ENCODE measurements at places on chromosomes 5 and 9.

DNA sequence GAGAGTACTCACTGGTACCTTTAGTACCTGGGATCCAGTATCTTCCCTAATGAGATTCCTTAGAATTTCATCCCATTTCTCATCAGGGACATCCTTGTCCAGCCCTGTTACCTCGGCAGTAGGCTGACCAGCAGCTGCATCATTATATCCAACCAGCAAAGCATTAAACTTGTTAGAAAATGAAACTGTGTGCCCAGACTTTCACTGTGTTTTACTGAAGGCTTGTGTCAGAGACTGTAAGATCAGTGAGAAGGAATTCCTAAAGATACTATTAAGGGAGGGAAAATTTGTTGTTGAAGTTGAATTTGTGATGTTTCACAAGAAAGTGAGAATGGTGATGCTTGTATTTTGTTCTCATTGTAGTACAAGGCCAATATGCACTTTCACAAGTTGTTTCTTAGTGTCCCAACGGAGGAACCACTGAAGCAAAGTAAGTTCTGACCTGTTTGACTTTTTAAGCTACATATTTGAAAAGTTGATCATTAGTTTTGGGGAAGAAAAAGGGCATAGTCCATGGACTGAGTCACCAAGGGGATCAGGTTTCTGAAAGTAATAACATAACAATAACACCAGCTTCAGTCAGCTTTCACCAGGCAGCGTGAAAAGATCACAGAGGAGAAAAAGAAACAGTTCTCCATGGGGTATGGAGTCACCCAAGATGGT, 48.8 kb downstream of the GRAMD2B start:
- no peak for DNase-seq

DNA sequence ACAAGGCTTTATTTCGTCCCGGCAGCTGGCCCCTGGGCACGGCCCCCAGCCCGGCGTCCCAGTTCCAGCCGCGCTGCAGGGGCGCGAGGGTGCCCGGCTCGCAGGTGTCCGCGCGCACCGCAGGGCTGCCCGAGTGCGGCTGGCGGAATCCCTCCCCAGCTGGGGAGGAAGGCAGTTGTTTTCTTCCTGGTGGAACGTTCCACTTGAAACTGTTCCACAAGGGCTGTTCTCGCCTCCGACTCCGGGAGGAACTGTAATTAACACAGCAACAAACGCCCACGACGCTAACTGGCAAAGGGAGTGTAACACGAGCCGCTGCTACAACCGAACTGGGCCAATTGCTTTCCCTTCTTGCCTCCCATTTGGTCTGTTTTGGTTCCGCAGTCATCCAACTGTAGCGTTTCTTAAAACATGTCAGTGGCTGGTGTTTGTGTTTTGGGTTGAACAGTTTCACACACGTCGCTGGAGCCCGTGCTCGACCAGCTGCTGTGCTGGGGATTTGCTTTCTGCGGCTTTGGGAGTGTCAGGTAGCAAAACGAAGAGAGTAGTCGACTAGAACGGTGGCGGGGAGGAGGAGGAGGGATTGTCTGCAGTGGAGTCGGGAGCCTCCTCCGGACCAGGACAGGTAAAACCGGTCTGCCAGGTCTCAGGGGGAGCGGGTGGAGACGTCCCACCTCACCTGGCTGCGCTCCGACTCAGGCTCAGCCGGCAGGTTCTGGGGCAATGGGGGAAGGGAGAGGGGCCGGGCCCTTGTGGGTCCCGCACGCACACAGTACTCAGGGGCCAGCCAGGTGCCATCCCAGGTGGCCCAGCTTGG, 131.6 kb upstream of the NIPBL start:
- DNase-seq: no peak

- DNase-seq: no peak
These were observed 17.5 kb downstream of the TMEM161B start for GRCh38 chr5:88251048-88251711.

- no peak for DNase-seq
These were observed 28.5 kb downstream of the COL5A1 start for GRCh38 chr9:134670042-134670525.

DNA sequence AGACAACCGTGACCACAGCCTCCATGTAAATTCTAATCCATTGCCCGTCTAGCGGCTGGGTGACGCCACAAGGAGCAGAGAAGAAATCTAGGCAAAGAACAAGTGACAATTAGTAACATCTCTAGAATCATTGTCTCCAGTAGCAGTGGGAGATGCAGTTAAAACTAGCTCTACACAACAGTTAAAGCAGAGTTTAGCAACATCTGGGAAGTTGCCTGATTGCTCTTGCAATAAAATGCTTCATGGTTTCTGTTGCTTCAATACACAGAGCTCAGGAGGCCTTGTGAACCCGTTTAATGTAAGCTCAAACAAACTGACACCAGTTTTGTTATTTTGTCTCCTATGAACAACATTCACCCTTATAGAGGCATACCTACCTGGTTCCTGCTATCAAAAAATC, 369.8 kb upstream of the PDE4D start:
- no peak for DNase-seq

DNA sequence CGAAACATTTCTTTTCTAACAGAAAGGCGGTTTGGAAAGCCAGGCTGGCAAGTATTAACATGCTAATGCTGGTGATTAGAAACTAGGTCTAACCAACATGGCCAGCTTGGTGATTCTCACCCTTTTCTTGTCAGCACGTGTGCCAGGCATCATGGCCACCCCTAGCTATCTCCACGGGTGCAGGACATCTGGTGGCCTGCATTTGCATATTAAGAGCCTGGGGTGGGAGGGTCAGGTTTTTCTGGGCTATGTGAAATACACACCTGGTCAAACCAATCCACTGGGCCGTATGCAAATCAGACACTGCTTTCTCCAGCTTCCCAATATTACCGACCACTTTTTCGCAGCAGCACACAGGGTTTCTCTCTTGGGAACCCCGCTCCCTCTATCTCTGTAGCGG, 612.1 kb downstream of the PTPRD start:
- no peak for DNase-seq

- no peak for DNase-seq
These were observed 50.1 kb upstream of the RETREG1 start for GRCh38 chr5:16666883-16667398.

GRCh38 chr5:65326922-65327321, 154.8 kb downstream of the ADAMTS6 start:
- no peak for DNase-seq

GRCh38 chr9:131277287-131277909, 1.1 kb upstream of the FAM78A start:
- no peak for DNase-seq

DNA sequence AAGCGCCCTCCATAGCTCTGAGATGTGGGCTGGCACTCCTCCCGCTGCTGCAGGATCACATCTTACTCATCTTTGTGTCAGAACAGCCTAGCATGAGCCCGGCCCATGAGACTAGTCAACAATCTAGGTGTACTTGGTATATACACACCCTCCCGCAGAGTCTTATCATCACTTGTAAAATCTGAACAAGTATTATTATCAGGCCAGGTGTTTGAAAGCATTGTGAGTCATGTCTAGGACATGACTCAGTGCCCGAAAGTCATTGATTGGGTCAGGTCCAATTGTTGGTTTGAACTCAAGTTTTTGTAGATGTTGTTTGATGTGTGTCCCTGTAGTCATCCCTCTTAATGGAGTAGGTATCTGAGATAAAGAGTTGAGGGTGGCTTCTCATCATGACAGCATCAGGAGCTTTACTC, 108.7 kb downstream of the CFAP90 start:
- DNase-seq: no peak

DNA sequence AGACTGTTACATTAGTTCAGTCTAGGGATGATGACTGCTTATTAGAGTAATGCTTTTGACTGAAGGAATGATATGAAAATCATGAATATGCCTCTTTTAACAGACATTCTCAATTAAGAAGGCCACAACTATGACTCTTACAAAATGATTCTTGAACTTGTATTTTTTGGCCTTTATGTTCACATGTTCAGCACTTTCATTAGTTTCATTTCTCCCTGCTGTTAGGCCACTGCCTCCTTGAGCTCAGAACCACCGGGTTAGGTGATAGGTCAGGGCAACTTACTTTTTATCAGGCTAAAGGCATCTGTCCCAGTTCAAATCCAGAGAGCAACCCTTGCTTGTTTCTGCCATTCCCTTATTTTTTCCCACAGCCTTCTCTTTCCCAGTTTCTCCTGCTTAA, 235.2 kb upstream of the ELL2 start:
- no peak for DNase-seq

GRCh38 chr9:122058709-122059108, 34.4 kb downstream of the TTLL11 start:
- DNase-seq: no peak

GRCh38 chr5:83524991-83525390, 53.4 kb downstream of the VCAN start:
- no peak for DNase-seq

GRCh38 chr5:67774267-67774552, 441.3 kb upstream of the PIK3R1 start:
- DNase-seq: no peak

GRCh38 chr5:121681229-121681855, 170.3 kb upstream of the FTMT start:
- DNase-seq: no peak

- no peak for DNase-seq
These were observed 62.6 kb downstream of the ANKRD55 start for GRCh38 chr5:56170557-56170956.

- no peak for DNase-seq
These were observed 295.7 kb upstream of the PANK3 start for GRCh38 chr5:168874713-168875380.

GRCh38 chr9:134230092-134230941, 66.0 kb upstream of the RNU6ATAC start:
- DNase-seq: no peak

- DNase-seq: no peak
These were observed 57.0 kb downstream of the ADAMTS2 start for GRCh38 chr5:179288101-179288808.

DNA sequence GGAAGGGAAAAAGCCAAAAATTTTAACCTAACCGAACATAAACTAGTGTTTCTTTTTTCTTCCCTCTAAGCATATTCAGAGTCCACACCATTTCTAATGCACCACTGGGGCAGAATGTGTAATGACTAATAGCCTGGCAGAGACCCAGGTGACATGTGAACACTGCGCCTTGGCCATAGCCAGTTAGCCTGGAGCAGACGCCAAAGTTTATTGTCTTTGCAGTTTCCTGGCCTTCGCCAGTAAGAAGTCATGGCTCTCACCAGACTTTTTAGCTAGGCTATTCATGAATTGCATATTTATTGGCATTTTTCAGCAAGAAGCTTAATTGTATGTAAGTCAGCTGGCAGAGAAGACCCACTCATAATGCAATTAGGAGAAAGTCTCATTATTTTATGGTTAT, 182.8 kb upstream of the SLC27A6 start:
- no peak for DNase-seq

GRCh38 chr9:36575411-36575882, 2.8 kb downstream of the MELK start:
- no peak for DNase-seq

DNA sequence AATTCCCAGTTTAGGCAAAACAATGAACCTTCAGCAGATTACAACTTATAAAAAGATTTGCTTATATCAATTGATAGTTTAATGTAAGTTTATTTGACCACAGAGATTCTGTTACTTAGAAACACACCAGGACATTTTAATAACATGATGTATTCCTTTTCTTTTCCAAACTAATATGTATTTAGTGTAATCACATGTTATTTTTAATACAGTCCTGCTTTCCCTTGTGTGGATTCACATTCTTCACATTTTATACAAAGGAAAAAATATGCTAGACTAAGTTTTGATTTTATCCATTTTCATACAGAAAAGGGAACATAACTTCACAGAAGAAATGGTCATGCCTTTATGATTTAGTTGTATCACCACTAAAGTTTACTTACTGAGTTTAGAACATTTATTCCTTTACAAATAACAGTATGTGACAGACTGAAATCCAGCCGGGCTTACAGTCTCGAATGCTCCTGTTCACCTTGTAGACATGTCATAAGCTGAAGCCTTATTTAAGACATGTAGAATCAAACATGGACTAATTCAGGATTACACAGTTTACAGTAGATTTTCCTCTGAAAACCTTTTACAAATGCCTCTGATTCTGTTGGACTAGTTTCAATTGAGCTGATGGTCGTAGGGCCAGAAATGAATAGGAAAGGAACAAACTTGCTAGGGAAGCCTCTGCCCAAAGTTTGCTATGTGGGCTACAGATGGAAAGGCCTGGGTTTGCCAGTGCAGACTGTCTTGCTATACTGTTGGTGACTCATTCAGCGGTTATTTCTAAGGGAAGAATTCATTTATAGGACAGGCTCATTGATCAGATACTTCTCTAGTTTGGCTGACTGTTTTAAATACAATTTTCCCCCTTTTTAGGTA, 6.6 kb upstream of the ASPN start:
- no peak for DNase-seq

DNA sequence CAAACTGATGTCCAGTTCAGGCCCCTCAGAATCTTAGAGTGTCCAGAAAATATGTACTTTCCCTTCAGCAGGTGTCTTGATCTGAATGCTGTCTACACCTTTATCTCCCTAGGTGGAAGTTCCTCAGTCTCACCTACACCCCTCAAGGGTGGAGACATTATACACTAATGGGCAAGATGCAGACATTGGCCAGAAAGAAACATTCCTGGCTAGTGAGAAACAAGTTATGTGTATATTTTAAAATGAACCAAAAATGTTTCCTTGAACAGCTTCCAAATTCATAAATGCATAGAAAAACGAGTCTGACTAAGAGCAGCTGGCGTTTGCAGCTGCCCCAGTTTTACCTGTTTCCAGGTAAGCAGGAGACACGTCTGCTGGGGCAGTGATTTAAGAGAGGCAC, 140.5 kb upstream of the IRX4 start:
- DNase-seq: no peak

DNA sequence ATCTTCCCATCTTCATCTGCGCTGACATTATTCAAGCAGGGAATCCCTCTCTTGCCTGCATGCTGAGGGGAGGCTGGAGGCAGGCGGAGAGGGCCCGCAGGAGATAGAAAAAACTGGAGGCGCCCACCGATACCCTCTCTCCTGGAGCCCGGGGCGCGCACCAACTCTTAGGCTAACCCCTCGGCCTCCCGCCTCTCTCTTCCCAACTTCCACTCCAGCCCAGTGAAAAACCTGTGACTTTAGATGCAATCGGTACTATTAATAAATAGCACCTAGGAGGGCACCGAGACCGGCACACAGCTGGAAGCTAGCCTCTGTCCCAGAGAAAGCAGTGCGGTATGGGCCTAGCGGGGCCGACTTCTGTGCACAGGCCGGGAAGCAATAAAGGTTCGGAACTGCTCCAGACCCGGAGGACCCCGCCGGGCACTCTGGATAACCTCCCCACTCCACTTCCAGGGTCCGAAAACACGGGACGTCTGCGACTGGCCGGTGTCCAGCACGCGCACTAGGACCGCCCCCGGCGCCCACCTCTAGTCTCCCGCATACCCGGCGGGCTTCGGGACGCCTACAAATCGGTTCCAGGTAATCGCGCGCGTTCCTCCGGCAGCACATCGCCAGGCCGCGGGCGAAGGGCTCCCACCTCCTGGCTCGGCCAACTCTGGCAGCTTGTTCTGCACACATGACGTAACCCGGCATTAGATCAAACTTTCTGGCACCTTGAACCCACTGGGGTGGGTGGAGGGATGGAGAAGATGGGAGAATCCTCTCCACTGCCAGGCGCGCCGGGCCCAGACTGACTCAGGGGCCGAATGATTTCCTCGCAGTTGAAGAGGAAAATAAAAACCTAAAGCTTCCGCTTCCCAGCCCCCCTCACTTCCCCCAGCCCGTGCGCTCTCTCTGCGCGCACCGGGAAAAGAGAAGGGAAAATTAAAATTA, 1.4 kb downstream of the EFNA5 start:
- no peak for DNase-seq

- no peak for DNase-seq
These were observed 57.1 kb upstream of the PPP1R26 start for GRCh38 chr9:135422341-135422944.

- DNase-seq: no peak
These were observed 151.6 kb upstream of the MEF2C start for GRCh38 chr5:89034588-89034987.

GRCh38 chr5:107778647-107779046, 107.9 kb upstream of the EFNA5 start:
- no peak for DNase-seq
